ENCODE measurements at places on chromosomes 1 and 21.

- peak; percentile 29 for DNase-seq
Measured at GRCh38 chr1:59007820-59008598, 224.2 kb upstream of the JUN start.

GRCh38 chr1:16072616-16073484 is 601 bp downstream of the FAM131C start:
- no peak for DNase-seq

DNA sequence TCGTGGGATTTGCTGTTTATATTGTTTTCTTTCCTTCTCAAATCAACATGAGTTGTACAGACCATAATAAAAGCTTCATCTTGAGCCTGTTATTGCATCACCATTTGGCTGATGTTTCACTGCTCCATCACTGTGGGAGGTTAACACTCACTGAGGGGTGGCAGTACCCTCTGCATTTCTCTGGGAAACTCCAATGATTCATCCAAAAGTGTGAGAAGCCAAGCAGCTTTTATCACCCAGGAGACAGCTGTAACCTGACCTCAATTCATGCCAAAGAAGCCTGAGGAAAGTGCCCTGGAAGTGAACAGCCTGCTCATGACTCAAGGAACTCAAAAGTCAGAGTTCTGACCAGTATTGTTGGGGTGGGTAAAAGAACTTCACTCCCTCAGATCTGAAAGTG is 84.1 kb downstream of the GPR88 start:
- no peak for DNase-seq

GRCh38 chr21:39364949-39365348 is 16.1 kb upstream of the HMGN1 start:
- no peak for DNase-seq

- DNase-seq, result no peak
Measured at GRCh38 chr1:29757866-29758780, 521.8 kb downstream of the PTPRU start.

- no peak for DNase-seq
Measured at GRCh38 chr1:108503062-108503733, 53.1 kb downstream of the NBPF6 start.

DNA sequence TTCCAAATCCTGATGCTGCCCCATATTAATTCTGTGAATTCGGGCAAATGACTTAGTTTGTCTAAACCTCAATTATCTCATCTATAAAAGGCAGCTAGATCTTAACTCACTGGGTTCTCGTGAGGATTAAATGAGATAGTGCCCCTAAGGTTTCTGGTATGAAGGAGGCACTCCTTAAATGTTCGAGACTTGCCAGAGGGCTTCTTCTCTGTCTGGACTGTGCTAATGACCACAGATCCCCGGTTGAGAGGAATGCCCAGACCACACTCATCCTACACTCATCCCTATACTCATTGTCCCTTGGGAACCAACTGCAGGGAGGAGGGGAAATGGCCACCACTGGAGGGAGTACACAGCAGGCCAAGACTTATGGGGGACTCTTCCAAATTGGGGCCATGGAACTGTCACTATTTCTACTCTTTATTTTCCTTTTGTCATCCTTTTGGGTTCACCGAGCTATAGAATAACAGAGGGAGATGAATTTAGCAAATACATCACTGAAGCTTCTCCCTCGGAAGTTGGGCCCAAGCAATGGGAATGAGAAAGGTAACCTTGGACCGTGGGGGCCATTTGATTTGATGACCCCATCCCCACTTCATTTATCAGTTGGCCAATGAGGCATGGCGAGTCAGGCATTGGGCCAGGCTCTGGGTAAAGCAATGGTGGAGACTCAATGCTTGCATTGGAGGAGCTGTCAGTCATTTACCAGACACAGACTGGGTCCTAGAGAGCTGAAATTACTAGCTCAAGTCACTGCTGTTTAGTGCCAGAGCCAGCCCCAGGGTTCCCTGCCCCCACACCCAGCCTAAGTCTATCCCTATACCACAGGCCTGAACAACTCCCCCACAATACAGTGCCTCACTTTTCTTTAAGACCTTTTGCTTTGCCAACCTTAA is 5.1 kb downstream of the ATF3 start:
- DNase-seq, result no peak

DNA sequence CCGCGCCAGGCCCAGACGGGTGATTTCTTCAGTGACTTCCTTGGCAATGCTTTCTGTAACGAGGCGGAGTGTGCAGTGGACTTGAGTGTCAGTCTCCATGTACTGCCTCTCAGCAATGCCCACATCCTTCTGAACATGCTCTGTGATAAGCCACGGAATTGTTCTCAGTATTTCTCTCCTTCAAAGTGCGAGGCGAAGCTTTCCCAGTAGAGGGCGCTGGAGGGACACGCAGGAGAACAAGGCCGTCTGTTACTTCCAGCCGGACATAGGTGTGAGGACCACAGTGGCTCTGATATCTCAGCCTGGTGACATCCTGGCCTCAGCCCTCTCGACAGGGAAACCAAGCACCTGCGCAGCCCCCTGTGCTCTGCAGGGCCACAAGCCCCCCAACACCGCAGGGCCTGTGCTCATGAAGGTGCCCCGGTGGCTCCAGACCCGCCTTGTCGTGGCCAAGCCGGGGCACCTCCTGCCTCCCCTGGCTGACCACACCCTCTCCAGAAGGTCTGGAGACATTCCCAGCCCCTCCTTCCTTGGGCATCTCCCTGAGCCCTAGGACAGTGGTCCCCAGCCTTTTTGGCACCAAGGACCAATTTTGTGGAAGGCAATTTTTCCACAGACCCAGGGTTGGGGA is 46.1 kb upstream of the BACE2 start:
- peak; percentile 39 for DNase-seq

- DNase-seq, result no peak
Measured at GRCh38 chr1:238960071-238960470, 426.3 kb upstream of the CHRM3 start.
